NCI-H1105 treated with DMSO at 0.1 percent for 48 hours (cell line): ENCODE measurements at places on chromosomes 6 and 20.
A peak's percentile ranks its signal among the peaks of the same experiment; 100 is the strongest.

GRCh38 chr6:61887423-61887822 is 398.6 kb downstream of the KHDRBS2 start:
- no peak for DNase-seq

DNA sequence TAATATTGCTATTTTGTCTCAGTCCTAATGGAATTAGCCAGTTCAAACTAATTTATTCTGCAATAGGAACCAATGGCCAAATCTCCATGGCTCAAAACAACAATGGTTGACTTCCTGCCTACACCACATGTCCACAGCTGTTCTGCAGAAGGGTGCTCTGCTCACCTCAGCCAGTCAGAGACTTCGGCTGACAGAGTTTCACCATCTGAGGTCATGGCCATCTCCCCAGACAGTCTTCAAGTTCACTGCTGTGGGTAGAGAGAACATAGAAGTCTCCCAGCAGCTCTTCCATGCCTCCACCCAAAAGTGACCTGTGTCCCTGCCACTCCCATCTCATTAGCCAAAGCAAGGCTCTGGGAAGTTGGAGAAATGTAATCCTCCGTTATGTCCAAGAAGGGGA is 65.1 kb upstream of the FOXC1 start:
- no peak for DNase-seq

DNA sequence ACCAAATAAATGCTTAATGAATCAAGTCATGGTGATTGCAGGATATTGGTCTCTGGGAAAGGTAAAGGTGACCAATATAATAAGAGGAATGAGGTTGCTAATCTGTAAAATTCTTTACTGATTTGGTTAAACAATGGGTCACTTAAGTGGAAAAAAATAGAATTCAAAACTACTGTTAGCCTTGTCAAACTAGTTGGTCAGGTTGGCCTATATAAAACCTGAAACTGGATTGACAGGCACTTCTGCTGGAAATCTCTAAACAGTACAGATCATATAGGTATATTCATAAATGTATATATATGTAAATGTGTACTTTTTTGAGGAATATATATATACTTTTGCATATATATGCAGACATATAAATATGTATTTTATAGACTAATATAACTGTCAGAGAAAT is 19.7 kb downstream of the PLCB4 start:
- no peak for DNase-seq

DNA sequence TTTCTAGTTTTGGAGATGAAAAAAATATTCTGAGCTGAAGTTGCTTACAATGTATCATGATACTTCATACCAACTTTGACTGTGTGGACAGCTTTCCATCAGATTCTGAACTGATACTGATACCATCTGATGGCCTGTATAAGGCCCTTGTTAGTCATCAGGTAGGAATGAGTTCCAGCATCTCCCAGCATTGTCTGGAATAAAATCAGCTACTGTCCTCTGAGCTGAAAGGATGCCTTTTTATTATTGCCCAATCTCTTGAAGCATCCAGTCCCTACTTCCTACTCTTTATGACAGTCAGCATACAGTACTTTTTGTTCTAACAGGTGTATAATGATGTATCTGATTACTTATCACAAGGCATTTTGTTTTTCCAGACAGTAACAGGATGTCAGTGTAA is 70.6 kb upstream of the EYA4 start:
- DNase-seq = no peak

DNA sequence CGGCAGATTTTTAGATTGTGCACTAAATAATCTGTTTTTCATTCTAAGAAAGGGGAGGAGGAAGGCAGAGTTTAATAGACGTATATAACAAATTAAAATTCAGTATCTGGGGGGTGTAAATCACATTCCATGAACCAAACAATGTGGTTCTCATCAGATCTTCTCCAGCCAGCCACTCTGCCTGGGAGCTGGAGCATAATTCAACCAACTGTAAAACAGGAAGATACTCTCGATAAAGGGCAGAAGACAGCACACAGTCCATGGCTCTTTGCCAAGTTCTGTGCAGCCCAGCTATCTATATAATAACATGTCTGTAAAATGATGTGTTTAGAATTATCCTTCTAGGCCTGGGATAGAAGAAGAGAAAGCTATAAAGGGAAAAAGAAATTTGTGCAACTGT is 289.9 kb upstream of the ZFP64 start:
- peak; percentile 15 for DNase-seq

DNA sequence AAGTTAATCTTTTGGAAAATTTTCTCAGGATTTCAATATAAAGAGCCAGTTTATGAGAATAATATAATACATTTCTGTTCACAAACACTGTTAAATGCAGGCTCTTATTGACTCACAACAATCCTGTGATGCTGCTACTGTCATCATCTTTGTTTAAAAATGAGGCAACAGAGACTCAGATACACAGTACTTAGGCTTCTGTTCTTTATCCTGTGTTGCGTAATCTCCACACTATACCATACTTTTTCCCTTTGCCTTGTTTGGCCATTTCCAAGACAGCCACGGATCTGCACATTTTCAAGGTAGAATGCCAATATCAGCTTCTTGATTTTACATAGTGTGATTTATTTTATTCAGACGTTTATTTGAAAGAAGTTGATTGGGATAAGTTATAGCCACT is 699.0 kb upstream of the CITED2 start:
- DNase-seq = no peak
